Right lobe of liver (tissue), 6 donors: ENCODE measurements at places on chromosomes 6 and 20. TPM values are rescaled to one million over a fixed set of nuclear protein-coding genes. Genes with fewer than 3 reads are reported as not detected.

The TGM6 gene
- total RNA-seq: not detected

The PAX1 gene
- not detected for total RNA-seq

The SAMD5 gene
- 17.6 TPM for total RNA-seq

The BTN1A1 gene
- total RNA-seq: not detected

The LPIN3 gene
- 23.5 TPM for total RNA-seq

The EIF6 gene
- total RNA-seq: 83.5 TPM

The HLA-DMB gene
- total RNA-seq: 8.5 TPM

DNA sequence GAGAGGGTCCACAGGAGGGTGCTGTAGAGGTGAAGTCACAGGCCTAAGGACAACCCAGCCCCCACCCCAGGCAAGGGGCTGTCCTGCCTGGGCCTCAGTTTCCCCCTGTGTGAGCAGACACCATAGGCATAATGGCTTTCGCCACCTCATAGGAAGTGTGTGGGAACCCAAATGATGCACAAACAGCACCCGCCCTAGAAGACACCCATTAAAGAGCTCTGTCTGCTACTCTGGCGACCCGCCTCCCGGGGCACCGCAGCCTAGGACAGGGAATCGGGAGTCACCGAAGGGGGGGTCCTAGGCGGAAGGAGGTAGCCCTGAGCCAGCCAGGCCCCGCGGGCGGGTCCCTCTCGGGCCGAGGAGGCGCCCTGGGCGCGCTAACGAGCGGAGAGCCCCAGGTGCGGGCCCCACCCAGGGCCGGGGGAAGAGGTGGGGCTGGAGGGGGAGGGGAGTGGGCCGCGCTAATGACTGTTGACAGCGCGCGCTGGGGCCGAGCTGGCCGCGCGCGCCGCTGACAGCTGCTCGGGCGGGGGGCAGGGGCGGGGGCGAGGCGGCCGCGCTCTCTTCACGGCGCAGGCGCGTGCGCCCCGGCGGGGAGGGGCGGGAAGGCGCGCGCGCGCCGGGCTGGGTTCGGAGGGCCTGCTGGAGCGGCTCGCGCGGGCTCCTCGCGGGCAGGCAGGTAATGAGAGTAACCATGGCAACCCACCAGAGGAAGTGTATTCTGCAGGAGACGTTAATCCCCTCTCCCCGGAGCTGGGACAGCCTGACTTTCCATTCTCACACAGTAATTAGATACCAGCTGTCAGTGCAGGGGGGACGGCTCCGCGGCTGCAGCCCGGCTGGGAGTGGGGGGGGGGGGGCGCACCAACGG, 48.9 kb downstream of the NOL4L start:
- DNase-seq: no peak

- no peak for DNase-seq
These were observed 17.4 kb downstream of the CNBD2 start for GRCh38 chr20:35985806-35986205.

GRCh38 chr20:52843425-52843824, 128.7 kb upstream of the TSHZ2 start:
- DNase-seq: no peak

DNA sequence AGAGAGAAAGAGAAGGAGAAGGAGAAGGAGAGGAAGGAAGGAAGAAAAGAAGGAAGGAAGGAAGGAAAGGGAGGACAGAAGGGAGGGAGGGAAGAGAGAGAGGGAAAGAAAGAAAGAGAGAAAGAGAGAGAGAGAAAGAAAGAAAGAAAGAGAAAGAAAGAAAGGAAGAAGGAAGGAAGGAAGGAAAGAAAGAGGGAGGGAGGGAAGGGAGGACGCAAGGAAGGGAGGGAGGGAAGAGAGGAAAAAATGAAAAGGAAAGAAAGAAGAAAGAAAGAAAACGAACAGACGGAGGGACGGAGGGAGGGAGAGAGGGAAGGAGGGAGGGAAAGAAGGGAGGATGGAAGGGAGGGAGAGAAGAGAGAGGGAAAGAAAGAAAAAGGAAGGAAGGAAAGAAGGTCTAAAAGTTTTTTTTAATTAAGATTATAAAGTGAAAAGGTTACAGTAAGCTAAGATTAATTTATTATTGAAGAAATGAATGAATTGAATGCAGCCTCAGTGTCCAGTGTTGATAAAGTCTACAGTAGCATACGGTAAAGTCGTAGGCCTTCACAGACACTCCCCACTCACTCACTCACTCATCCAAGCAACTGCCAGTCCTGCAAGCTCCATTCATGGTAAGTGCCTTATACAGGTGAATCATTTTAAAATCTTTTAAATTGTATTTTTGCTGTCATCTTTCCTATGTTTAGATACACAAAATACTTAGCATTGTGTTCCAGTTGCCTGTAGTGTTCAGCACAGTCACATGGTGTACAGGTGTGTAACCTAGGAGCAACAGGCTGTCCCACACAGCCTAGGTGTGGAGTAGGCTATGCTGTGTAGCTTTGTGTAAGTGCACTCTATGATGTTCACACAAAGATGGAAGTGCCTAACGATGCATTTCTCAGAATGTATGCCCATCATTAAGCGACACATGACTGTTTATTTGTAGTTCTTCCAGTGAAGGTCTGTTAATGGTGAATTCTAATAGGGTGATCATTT, 20.3 kb upstream of the ARID1B start:
- no peak for DNase-seq

- DNase-seq: no peak
These were observed 15.0 kb downstream of the SLC2A10 start for GRCh38 chr20:46724343-46724959.

- DNase-seq: no peak
These were observed 42.6 kb upstream of the PREP start for GRCh38 chr6:105445481-105445880.

DNA sequence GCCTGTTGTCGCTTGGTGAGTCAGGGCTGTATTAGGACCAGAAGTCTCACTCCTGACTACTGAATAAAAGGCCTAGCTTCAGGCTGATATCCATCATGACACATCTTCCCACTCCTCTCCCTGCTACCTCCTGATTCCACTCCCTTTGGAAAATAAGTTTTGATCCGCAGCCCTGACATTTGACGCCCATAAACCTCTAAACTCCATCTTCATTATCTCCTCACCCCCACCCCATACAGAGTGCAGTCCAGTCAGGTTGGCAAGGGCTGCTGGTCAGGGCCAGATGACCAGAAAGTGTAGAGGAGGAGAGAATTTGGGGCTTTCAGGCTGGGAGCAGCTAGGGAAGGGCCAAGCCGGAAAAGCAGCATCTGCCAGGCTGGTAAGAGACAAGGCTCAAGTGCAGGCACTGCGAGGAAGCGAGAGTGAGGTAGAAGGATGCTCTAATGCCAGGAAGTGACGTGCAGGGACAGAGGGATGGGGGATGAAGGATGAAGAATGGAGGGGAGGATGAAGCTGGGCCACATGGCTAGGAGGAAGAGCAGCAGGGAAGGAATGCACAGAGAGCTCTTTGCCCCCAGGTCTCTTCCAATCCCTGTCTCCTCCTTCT, 1.2 kb downstream of the GGT7 start:
- no peak for DNase-seq

GRCh38 chr6:30490026-30490876, 942 bp downstream of the HLA-E start:
- peak; percentile 82 for DNase-seq

DNA sequence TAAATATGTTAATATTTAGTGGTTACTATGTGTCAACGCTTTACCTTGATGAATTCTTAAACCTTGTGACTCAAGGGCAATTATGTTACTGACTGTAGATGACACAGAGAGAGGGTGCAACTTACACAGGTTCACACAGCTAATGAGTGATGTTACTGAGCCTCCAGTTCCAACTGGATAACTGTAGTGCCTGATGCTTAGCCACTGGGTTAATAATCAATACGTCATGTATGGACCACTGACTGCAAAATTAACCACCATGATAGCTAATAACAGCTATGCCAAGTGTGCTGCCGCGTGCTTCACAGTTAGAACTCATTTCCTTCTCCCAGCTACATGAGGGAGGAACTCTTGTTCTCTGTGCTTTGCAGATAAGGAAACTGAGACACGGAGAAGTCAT, 45.4 kb downstream of the SIRPA start:
- DNase-seq: no peak

DNA sequence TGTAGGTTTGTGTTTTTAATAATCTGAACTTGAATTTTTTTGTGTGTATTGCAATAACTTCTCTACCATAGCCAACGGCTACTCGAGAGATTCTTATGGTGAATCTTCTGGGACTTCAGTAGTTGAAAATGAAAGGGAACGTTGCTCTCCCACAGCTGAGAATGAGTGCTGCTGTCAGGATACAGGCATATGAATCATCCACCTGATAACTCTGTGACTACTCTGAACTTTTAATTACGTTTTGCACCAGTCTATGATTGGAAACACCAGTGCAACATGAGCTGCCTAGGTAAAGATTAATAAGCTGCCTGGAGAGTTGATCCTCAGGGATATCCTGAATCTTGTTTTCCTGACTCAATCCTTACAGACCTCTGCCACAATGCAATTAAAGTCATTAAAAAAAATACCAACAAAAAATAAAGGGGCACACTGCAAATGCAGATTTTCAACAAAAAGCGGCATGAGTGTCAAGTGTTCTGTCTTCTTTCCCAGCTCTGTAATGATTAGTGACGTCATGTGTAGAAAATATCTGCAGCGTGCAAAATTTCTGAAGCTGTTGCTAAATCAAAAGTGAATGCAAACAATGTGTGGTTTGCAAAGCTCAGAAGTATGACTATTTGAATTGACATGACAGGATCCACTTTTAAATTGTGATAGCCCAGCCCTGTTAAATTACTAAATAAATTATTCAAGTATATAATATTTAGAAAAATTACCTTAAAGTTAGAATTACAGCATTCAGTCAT, 432.2 kb downstream of the HTR1B start:
- no peak for DNase-seq

- no peak for DNase-seq
These were observed 60.8 kb upstream of the HBS1L start for GRCh38 chr6:135115411-135115810.

GRCh38 chr20:59994697-59995122, 36.5 kb downstream of the CDH26 start:
- no peak for DNase-seq

DNA sequence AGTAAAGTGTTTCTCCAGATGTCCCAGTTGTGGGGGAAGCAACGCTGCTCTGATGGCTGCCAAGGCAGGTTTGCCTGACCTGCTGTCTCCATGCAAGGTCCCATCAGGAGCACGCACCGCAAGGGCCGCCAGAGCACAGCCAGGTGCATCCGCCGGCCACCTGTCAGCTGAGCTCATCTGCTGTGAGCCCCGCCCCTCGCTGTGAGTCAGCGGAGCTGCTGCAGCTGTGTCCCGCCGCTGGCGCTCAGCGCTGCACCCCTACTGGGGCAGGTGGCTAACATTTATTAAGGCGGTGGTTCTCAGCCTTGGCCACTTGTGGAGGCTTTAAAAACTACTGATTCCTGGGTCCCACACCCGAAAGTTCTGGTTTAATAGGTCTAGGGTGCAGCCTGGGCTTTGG, 225.7 kb downstream of the UST start:
- DNase-seq: no peak

DNA sequence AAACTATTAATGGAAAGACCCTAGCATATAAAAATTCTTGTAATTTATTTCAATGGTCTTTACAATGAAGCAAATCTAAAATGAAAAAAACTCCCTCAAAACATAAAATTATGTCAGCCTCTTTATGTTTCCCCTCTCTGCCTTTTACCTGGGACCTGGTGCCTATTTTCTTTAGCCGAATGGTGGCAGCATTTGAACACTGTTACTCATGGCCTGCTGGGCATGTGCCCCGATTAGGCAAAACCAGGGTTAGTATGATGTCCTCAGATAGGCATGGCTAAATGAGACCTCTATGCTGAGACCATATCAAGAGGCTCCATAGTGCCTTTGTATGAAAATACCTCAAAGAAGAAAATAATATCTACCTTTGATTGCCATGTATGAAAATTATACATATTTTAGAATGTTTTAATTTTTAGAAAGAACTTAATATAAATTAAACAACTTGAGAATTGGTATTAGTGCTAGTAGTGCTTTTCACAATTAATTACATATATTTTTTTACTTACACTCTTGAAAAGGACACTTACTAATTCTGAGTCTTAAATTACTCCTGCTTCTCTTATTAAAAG, 22.5 kb upstream of the C6orf58 start:
- no peak for DNase-seq

DNA sequence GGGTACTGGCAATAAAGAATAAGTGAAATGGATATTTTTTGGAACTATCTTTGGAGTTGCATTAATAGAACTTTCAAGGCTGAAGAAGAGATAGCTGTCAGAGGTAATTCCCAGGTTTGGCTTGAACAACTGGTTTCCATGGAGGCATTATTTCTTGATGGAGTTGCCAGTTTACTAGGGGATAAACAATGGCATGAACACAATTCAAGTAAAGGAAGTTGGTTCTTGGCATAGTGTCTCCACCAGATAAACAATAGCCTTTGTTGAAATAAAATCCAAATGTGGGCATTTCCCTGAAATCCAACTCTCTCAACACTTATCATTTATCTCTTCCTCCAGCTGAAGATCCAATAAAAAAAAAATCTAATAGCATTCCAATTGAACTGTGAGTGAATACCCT, 454.9 kb downstream of the C6orf118 start:
- no peak for DNase-seq

DNA sequence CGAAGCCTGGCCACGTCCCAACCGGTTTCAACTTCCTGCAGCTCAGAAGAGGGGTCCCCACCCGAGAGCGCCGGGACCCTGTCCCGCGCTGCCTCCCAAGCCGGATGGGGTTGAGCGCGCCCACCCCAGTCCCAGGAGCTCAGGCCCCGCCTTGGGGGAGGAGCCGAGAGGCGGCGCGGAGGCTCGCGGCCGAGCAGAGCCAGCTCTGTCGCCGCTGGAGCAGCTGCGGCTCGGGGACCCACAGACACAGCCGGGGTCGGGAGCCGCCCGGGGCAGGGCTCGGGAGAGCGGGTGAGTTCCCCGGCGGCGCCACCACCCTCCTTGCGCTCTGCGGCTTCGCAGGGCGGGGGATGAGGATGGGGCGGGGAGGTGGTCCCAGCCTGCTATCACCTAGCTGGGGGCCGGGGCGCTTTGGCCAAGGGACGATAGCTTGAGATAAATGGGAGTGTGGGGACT, at the start of gene PPP1R16B:
PPP1R16B (plus strand) TSS at position 196 of the 456 bp plus-strand sequence. CDS start 30,229 bp downstream, outside the sequence.
- peak; percentile 74 for DNase-seq

GRCh38 chr6:1502041-1502440, 107.7 kb upstream of the FOXC1 start:
- DNase-seq: no peak

- no peak for DNase-seq
These were observed 95.2 kb upstream of the INSM1 start for GRCh38 chr20:20272686-20273085.

- DNase-seq: no peak
These were observed 189.5 kb upstream of the GMDS start for GRCh38 chr6:2434912-2435311.

DNA sequence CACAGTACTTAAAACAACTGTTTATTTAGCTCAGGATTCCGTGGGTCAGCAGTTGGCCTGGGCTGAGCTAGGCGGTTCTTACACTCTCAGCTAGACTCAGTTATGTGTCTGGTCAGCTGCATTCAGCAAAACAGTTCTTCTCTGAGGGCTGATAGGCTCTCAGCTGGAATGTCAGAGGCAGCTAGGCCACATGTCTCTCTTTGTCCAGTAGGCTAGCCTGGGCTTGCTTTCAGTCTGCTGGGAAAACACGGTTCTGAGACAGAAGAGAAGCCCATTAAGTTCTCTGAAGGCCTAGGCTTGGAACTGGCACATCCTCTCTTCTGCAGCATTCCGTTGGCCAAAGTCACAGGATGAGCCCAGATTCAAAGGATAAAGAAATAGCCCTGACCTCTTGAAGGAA, 65.6 kb downstream of the TULP4 start:
- DNase-seq: no peak

- no peak for DNase-seq
These were observed 534.7 kb upstream of the JARID2 start for GRCh38 chr6:14711056-14711703.
